Stimulated activated CD8-positive, alpha-beta memory T cell treated with anti-CD3 and anti-CD28 coated beads, Interleukin-4, amount 100 ng/mL, for 4 hours (primary cell): ENCODE measurements at places on chromosomes 3 and 15.

- no peak for DNase-seq
These were observed 397.0 kb downstream of the EPHA3 start for GRCh38 chr3:89504432-89504831.

GRCh38 chr3:9107738-9108137 lies 141.7 kb downstream of the SRGAP3 start:
- no peak for DNase-seq

DNA sequence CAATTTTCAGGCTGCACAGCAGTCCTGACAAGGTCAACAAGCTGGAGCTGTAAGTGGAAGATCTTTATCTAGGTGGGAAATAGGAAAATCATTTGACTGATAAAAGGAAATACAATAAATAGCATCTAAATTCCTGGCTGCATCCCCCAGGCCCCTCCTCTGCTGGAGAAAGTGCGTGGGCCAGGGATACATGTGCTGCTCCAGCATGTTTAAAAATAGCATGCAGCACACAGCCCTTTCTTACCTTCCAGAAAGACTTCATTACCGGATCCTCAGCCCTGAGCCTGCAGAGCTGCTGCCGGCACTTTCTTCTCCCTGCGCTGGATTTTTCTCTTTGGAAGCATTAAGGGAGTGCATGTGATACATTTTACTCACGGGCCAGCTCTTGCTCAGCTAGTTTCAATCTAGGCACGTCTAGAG lies 77.3 kb downstream of the HMG20A start:
- no peak for DNase-seq

- DNase-seq, result no peak
These were observed 49.1 kb upstream of the RAB6B start for GRCh38 chr3:133944641-133945380.

DNA sequence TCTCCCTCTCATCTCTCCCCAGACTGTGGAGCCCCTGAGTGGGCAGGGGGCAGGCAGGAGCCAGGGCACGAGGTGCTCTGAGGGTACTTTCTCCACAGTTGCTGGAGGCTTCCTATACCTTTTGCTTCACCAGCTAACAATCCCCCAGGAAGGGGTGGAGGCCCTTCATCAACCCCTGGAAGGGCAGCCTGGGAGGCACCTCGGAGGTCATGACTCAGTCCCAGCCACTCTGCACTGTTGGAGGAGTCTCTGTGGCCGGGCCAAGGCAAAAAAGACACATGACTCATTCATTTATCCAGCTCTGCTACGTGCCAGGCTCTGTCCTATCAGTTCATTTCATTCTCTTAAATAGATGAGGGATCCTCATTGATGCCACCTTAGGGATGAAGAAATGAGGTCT lies 15.6 kb upstream of the KY start:
- DNase-seq, result no peak

DNA sequence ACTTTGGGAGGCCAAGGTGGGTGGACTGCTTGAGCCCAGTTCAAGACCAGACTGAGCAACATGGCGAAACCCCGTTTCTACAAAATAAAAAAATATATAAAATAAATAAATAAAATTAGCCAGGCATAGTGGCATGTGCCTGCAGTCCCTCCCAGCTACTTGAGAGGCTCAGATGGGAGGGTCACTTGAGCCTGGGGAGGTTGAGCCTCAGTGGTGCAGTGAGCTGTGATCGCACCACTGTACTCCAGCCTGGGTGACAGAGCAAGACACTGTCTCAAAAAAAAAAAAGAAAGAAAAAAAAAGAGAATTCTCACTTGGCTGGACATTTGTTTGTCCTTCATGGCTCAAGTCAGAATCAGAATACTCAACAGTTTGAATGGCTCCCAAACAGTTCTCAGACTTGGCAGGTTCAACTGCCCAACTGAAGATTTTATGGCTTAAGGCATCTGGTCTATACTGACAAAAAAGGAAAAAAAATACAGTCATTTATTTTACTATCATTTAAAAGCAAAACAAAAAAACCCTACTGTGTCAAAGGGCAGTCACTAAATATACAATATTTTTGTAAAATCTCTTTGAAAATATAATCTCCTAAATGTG lies 106.6 kb downstream of the FBXL22 start:
- DNase-seq, result no peak

- DNase-seq, result no peak
These were observed 32.7 kb downstream of the AADACL2 start for GRCh38 chr3:151766454-151766853.

DNA sequence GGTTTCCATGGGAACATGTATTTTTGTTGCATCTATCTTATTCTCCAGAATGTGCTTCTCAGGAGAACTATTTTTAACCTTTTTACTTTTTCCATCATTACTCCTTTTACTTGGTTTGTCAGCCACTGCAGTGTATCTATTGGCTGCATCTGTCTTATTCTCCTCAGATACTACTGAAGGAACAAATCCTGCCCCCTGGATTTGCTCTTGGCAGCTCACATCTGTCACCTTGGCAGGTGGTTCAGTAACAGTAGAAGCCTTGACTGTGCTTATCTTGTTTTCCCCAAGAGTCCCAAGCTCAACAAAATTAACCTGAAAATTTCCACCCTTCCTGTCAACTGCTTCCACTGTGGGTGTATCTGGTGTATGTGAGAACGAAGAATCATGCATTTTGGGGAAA lies 106.0 kb downstream of the MAP4 start:
- no peak for DNase-seq
